Right renal cortex interstitium (tissue), 3 donors: ENCODE measurements at places on chromosomes 3 and 15. TPM values are rescaled to one million over a fixed set of nuclear protein-coding genes. Genes with fewer than 3 reads are reported as not detected.

- no peak for DNase-seq
Measured at GRCh38 chr3:104044002-104044401, 1322.7 kb upstream of the ALCAM start.

DNA sequence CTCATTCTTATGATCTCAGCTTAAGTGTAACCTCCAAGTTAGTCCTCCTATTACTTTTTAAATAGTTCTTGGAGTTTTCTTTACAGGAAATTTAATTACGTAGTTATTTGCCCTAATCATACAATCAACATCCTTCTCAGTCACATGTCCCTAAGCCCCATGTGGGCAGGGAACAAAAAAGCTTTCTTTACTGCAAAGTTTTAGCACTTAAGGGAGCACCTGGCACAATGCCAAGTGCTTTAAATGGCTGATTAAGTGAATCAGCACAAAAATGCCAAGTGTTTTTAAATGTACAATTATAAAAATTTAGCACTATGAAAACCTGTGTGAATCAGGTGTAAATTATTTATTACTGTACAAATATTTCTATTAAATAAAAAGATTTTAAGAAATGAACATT, 445.3 kb downstream of the C3orf38 start:
- no peak for DNase-seq

DNA sequence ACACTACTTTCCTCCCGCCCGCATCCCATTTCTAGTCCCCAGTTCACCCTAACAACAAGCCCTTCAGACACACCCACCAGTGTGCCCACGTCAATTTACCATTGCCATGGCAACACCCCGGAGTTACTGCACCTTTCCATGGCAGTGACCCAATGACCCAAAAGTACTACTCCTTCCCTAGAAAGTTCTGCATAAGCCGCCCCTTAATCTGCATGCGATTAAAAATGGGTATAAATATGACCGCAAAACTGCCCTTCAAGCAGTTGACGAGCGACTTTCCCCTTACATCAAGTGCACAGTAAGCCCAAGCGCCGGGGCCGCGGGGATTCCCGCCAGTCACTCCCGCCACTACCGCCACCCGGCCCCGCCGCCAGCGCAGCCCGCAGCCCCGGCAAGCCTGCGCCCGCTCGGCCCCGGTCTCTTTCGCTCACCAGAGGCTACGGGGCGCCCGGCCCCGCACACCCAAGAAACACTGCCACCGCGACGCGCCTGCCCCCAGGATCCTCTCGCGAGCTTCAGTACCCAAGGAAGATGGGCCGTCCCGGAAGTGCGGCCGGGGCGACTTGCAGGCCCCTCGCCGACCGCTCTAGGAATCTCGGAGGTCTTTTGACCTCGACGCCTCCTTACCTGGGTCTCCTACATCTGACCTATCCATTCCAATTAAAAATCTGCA, 27.2 kb upstream of the ZNF502 start:
- DNase-seq = peak; percentile 18

GRCh38 chr3:156511987-156512677, 42.8 kb downstream of the SSR3 start:
- no peak for DNase-seq

GRCh38 chr3:62135741-62136140, 237.6 kb downstream of the FEZF2 start:
- no peak for DNase-seq

DNA sequence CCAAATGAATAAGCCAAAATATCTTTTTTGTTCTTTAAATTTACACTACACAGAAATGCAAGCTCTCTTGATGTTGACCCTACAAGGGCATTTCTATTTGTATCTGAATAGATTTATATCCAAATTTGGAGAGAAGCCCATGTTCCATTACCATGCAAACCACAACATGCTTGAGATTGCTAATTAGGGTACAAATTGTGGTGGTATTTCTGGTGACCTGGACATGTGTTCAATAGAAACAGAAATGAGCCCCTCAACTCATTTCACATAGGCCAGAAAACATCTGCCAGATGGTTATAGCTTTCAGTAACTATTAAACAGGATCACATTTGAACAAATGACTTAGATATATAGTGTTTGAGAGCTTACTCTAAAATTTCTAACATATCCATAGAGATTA, 23.5 kb upstream of the PLSCR5 start:
- no peak for DNase-seq

- no peak for DNase-seq
Measured at GRCh38 chr15:25244731-25245585, 193.9 kb downstream of the UBE3A start.

DNA sequence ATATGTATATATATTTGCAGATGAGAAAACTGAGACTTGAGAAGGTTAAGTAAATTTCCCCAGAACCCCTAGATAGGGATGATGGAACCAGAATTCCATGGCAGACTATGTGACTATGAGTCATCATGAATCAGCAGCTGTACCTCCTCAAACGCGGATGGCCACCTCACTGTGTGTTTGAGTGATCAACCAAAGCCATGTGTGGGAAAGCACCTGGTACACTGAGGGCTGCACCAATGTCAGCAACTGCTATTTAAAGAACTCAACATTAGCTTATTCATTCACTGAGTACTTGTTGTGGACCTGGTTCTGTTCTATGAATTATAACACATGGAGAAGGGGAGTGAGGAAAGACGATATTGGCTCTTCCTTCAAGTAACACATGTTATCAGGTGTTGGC, 377.0 kb downstream of the GAP43 start:
- DNase-seq = no peak

GRCh38 chr3:173945806-173946205, 548.3 kb downstream of the NLGN1 start:
- DNase-seq = no peak

DNA sequence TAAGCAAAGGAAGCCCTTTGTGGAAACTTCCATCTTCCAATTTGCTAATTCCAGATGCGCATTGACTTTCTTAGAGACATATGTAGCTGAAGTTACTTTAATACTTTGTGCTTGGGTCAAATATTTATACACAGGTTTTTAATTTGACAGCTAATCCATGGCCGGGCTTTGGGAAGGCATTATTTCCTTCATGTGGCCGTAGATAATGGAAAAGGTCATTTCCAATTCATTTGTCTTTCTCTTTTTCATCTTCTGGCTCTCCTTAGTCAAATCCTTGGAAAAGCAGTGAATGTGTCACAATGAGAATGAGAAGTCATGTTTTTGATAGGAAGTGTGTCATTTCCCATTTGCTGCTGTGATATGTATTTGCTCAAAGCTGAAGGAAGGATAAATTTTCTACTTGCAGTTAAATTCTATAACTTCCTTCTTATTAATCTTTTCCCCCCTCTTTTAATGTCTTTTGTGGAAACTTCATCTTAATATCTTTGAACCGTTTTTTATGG, 323.3 kb downstream of the CLSTN2 start:
- no peak for DNase-seq

DNA sequence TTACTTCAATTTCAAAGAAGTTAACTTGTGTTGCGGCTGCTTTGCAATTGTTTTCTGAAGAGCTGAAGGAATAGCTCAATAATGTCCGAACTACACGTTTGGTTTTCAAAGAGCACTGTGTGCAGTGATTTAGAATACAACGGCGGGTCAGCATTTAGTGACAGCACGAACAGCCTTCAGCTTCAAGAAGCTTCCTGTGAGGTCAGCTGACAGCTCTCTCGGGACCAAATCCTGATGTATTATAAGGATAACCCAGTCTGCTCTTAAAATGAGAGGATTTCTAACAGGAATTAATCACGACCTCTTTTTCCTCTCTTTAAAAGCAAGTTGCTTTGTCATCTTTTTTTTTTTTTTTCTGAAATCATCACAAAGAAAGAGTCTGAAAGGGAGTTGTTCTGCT, 97.9 kb upstream of the UNC13C start:
- no peak for DNase-seq

DNA sequence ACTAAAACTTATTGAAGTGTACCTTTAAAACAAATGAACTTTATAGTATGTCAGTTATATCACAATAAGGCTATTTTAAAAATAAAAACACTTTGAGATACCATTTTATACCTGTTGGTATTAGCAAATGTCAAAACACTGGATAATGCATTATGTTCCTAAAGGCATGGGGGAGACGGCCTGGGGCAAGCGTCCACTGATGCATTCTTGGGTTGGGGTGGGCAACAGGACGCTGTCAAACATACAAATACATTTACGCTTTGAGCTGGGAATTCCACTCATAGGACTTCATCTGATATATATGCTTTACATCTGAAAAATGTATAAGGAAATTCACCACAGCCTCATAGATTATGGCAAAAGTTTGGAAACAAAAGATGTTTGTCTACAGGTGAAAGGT, 7.6 kb upstream of the GATA2 start:
- no peak for DNase-seq

GRCh38 chr3:25038271-25038670, 389.8 kb upstream of the RARB start:
- no peak for DNase-seq

DNA sequence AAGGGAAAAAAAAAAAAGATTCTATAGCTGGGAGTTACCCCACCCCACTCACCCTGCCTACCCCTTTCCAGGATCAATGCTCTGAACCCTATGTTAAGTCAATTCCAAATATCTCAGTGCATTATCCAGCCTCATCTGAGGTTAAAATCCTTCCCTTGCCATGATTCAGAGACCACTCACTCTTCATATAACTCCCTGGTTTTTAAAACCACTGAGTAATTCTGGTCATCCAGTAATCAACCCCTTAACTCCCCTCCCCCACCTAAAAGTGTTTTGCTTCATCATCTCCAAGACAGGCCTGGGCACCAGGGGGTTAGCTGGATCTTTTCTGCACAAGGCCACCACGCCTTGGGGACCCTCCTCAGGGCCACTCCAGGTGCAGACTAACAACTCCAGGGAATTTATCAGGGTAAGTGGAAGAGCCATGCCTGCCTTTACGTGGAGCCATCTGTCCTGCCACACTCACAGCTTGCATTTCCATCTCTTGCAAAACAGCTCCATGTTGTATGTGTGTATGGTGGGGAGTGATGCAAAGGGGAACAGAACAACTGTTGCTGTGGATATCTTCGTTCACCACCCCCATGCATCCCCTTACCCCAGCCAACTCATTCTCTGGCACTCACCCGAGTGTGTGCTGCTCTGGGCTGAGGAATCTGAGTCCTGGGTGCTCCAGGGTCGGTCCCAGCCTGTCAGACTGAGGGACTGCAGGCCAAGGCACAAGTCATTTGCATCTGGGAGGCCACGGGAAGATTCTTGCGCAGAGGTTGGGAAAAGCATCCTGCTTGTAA, 30.7 kb upstream of the RPS17 start:
- no peak for DNase-seq

GRCh38 chr15:25848325-25848724, 14.8 kb downstream of the ATP10A start:
- no peak for DNase-seq

GRCh38 chr3:157120071-157120892, 39.7 kb downstream of the CCNL1 start:
- DNase-seq = no peak

DNA sequence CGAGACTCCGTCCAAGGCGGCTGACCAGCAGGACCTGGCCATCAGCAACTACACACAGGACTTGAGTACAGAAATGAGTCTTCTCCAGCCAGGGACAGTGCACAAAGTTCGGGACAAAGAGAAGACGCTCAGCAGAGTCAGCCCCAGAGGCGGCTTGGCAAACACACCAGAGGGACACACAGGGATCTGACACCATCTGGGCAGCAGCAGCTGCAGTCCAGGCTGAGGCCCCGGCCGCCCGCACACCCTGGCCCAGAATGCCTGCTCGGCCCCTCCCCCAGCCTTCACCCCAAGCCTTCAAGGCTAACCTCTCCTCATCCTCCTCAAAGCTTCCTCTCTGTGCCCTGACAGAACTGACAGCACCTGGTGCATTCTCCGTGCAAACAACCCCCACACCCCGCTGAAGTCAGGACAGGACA, 61.1 kb downstream of the XXYLT1 start:
- DNase-seq = peak; percentile 19

DNA sequence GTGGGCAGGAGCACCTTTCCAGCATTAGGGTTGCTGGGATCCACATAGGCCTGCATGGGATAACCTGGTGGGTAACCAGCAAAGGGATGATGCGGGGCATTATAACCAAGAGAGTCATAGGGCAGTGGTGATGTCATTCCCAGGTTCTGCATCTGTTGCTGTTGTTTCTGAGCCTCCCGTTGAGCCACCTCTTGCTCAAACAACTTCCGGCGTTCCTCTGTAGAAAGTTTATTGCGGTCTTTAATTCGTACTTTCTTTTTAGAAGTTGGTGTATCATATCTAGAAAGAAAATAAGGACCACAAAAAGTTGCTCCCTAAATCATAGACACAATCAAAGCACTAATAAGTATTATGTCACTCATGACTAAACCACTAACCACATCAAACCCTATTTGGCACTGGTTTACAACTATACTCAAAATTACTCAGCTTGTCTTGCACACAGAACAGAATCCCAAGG, 77.8 kb downstream of the NBEAL2 start:
- no peak for DNase-seq

- DNase-seq = no peak
Measured at GRCh38 chr3:150074697-150075416, 104.2 kb upstream of the PFN2 start.

Gene TRIM42
- not detected for polyA plus RNA-seq

Gene CD96
- 1.2 TPM for polyA plus RNA-seq

Gene NAALADL2
- 20.4 TPM for polyA plus RNA-seq

Gene NMNAT3
- 9.9 TPM for polyA plus RNA-seq

Gene PLA2G4F
- polyA plus RNA-seq = 24.0 TPM

Gene TNFSF10
- 55.0 TPM for polyA plus RNA-seq

Gene SIAH2
- 20.6 TPM for polyA plus RNA-seq

Gene ITIH1
- not detected for polyA plus RNA-seq

Gene FAM43A
- 5.1 TPM for polyA plus RNA-seq

Gene MESP2
- polyA plus RNA-seq = 0.58 TPM

Gene NCK1
- polyA plus RNA-seq = 56.4 TPM

Gene TIMP4
- 0.92 TPM for polyA plus RNA-seq
